Naive thymus-derived CD4-positive, alpha-beta T cell (primary cell): ENCODE measurements at places on chromosomes 4 and X. TPM values are rescaled to one million over a fixed set of nuclear protein-coding genes. Genes with fewer than 3 reads are reported as not detected.

- no peak for DNase-seq
- H3K27me3 ChIP-seq: no peaks in the 10 kb centered on the region
- H3K27ac ChIP-seq: no peak overlapping the region
- no peaks in the 10 kb centered on the region for H3K36me3 ChIP-seq
- H3K4me3 ChIP-seq: no peak overlapping the region
- H3K4me1 ChIP-seq: no peaks in the 10 kb centered on the region
Observed at GRCh38 chr4:171025343-171025742, 787.9 kb upstream of the GALNTL6 start.

GRCh38 chr4:187380181-187380581 is 615.4 kb upstream of the ZFP42 start:
- H3K4me1 ChIP-seq: no peaks in the 10 kb centered on the region
- no peak overlapping the region for H3K27ac ChIP-seq
- H3K4me3 ChIP-seq: no peak overlapping the region
- DNase-seq: no peak
- no peaks in the 10 kb centered on the region for H3K27me3 ChIP-seq
- no peaks in the 10 kb centered on the region for H3K36me3 ChIP-seq

- no peaks in the 10 kb centered on the region for H3K27me3 ChIP-seq
- no peak for DNase-seq
- H3K4me3 ChIP-seq: no peak overlapping the region
- H3K27ac ChIP-seq: no peak overlapping the region
Observed at GRCh38 chrX:68835104-68835442, 6.3 kb downstream of the EFNB1 start.

DNA sequence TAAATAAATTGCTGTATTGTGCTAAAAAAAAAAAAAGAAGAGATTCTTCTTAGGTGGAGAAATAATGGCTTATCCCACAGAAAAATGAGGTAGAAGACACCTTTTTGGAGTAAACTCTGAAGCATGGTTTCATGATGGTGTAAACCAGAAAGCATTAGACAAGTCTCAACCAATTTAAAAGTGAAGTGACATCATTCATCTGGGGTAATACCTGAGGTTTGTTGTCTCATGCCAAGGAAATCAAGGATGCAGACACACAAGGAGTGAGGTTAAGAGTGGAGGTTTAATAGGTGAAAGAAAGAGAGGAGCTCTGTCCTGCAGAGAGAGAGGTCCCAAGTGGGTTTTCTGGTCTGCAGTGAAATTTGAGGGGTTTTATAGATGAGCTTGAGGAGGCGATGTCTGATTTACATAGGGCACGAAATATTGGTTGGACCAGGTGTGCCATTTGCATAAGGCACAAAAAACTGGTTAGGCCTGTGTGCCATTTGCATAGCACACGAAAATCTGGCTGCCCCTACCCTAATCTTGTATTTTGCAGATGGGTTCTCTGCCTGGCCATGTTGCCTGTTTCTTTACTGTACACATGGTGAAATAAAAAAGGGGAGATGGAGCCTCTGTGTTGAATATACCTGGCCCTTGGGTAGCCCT is 25.0 kb upstream of the CWH43 start:
- H3K27ac ChIP-seq: no peak overlapping the region
- H3K4me3 ChIP-seq: no peak overlapping the region
- H3K36me3 ChIP-seq: no peaks in the 10 kb centered on the region

- H3K4me1 ChIP-seq: peaks cover 5% of the 10 kb centered on the region
- H3K4me3 ChIP-seq: no peak overlapping the region
- H3K27me3 ChIP-seq: no peaks in the 10 kb centered on the region
- no peaks in the 10 kb centered on the region for H3K36me3 ChIP-seq
- H3K27ac ChIP-seq: no peak overlapping the region
Observed at GRCh38 chrX:72107841-72108595, 23.7 kb downstream of the RTL5 start.

DNA sequence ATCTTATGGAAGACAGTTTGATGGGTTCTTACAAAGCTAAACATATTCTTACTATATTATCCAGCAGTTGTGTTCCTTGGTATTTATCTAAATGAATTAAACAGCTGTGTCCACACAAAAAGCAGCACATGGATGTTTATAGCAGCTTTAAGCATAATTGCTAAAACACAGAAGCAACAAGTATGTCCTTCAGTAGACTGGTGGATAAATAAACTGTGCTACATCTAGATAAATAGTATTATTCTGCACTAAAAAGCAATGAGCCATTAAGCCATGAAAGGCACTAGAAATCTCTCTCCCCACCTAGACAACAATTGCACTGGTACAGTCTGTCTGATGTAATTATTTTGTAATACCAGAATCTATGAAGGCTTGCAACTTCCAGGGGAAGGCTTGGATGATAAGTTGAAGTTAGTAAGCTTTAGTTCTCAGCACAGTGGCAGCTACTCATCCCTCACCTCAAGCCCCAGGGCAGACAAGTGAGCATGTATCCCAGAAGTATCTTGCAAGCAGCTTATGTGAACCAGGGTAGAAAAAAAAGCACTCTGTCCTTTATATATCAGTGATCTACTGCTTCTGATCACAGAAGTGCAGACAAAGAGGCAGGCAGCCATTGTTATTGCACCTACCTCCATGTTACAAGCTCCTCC is 36.9 kb downstream of the WDR17 start:
- DNase-seq: no peak
- no peak overlapping the region for H3K27ac ChIP-seq
- no peaks in the 10 kb centered on the region for H3K4me1 ChIP-seq

DNA sequence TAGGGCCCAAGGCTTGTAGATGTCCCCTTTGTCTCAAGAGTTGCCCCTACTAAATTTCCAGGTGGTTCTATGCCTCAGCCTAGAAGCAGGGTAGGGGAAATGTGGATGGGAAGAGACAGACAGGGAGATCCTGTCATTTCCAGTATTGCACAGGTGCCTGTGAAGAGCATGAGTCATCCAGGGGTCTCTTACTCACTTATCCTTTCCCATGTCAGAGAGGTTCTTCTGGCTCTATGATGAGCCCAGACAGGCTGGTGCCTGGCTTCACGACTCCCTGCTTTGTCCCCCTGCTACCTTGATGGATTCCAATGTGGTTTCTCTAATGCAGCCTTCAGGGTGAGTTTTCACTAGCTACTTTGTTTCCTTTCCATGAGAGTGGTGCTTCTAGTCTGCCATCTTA is 35.2 kb upstream of the DDX60 start:
- no peak for DNase-seq
- no peak overlapping the region for H3K4me3 ChIP-seq
- no peaks in the 10 kb centered on the region for H3K27me3 ChIP-seq
- no peak overlapping the region for H3K27ac ChIP-seq
- no peaks in the 10 kb centered on the region for H3K4me1 ChIP-seq

The CENPVL3 gene
- not detected for polyA plus RNA-seq

- H3K27ac ChIP-seq: no peak overlapping the region
- no peak overlapping the region for H3K4me3 ChIP-seq
- no peaks in the 10 kb centered on the region for H3K4me1 ChIP-seq
- H3K27me3 ChIP-seq: no peaks in the 10 kb centered on the region
Observed at GRCh38 chr4:164783976-164784375, 30.0 kb downstream of the SMIM31 start.

DNA sequence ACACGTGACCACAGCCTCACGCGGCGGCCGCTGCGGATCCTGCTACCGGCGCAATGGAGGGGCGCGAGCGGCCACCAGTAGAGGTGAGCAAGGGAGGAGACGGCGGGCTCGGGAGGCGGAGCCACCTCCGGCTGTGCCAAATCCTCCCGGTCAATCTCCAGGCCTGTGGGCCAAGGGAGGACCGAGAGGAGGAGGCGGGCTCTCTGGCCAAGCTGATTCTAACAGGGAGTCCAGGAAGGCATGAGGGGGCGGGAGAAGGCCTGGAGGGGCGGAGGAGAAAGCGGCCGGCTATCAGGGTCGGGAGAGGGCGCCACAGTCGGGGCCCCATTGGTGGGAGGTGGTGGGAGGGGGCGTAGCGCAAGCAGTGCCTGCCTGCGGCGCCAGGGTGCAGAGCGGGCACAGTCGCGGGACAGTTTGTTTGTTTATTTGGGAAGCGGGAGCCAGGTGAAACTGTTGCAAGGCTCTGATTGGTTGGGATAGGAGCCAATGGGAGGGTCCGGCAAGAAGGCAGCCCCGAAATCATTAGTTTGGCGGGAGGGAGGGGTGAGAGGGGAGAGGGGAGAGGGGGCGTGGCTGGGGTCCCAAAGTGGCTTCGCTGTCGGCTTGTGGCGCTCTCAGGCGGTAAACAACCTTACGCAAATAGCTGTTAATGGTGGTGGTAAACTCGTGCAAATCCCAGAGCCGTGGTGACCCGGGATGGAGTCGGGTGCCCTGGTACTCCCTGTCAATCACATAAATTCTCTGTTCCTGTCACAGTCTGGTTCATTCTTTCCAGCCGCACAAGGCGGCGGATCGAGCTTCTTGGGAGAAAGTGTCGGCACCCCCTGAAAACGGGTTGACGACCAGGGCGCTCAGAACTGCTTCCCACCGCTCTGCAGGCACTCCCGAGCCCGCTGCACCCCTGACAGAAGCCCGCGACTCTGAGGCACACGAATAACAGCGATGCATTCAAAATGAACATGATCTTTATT is at the start of gene IRS4:
IRS4 (minus strand) TSS at position 55 of the 971 bp plus-strand sequence.
- no peaks in the 10 kb centered on the region for H3K27me3 ChIP-seq
- no peak within 1 kb of the TSS for H3K4me3 ChIP-seq

The SGCB gene
- 4.1 TPM for polyA plus RNA-seq

DNA sequence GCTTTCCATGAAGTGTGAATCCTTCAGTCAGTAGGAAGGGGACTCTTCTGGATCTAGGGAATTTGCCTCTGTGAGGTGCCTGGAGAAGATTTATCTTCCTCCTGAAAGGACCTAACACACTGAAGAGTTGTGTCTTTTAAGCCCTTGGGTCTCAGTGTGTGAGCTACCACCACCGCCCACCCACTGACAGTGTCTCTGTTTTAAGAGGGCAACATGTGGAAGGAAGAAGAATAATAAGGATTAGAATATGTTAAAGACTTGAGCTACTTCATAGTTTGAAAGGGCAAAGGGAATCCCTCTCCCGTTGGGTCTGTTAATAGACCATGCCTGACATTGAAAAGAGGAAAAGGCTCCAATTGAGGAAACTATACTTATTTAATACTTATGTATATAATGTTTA is 64.3 kb upstream of the TLR2 start:
- no peak overlapping the region for H3K4me3 ChIP-seq
- H3K4me1 ChIP-seq: no peaks in the 10 kb centered on the region
- no peak overlapping the region for H3K27ac ChIP-seq
- no peaks in the 10 kb centered on the region for H3K27me3 ChIP-seq
- peaks cover 98% of the 10 kb centered on the region for H3K36me3 ChIP-seq
- no peak for DNase-seq

The EBP gene
- 80.6 TPM for polyA plus RNA-seq

DNA sequence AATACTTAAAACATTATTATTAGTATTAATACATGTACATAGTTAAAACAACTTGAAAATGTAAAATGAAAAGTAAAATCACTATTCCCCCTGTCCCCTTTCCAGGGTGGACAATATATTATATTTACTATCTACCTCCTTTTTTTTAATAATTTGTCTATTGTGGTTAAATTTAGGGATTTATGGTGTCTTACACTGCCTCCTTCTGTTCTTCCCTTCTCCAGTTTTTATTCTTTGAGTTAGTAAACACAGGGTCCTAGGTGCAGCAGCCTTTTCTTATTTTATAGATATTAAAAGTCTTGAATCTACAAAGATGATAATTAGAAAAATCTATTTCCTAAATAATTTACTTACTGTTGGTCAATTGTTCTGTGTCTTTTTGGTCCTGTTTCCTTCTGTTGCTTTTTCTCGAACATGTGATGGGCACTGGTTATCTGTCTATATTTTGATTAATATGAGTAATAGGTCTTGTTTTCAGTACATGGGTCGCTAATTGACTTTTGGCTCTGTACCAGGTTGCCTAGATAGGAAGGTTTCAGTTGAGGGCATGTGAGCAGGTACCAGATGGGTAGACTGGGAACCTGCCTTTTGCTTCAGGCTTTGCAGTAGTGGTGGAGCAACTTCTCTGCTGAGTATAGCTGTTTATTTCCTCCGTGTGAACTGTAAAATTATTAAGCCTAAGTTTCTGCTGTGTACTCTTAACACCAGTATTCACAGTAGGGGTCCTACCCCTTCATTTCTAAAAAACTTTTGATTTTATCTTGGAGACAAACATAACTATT is 1.1 kb downstream of the NUDT9 start:
- H3K27ac ChIP-seq: peak overlapping the region; percentile 85
- no peak for DNase-seq
- H3K4me3 ChIP-seq: peak overlapping the region; percentile 96
- H3K36me3 ChIP-seq: no peaks in the 10 kb centered on the region
- peaks cover 17% of the 10 kb centered on the region for H3K4me1 ChIP-seq

- H3K36me3 ChIP-seq: no peaks in the 10 kb centered on the region
- H3K27me3 ChIP-seq: no peaks in the 10 kb centered on the region
- H3K4me1 ChIP-seq: peaks cover 47% of the 10 kb centered on the region
- no peak overlapping the region for H3K4me3 ChIP-seq
Observed at GRCh38 chr4:108536577-108536976, 83.8 kb upstream of the RPL34 start.

- DNase-seq: no peak
- H3K4me1 ChIP-seq: no peaks in the 10 kb centered on the region
- H3K36me3 ChIP-seq: no peaks in the 10 kb centered on the region
- H3K27ac ChIP-seq: no peak overlapping the region
- no peaks in the 10 kb centered on the region for H3K27me3 ChIP-seq
- H3K4me3 ChIP-seq: no peak overlapping the region
Observed at GRCh38 chr4:188107931-188108843, 1.2 kb downstream of the TRIML2 start.

- peaks cover 4% of the 10 kb centered on the region for H3K27me3 ChIP-seq
- no peaks in the 10 kb centered on the region for H3K4me1 ChIP-seq
- H3K27ac ChIP-seq: no peak overlapping the region
- no peaks in the 10 kb centered on the region for H3K36me3 ChIP-seq
- no peak for DNase-seq
Observed at GRCh38 chr4:53575552-53575951, 15.7 kb downstream of the LNX1 start.

- H3K36me3 ChIP-seq: no peaks in the 10 kb centered on the region
- no peaks in the 10 kb centered on the region for H3K27me3 ChIP-seq
- peak overlapping the region; percentile 71 for H3K4me3 ChIP-seq
- DNase-seq: peak; percentile 65
- peak overlapping the region; percentile 75 for H3K27ac ChIP-seq
- H3K4me1 ChIP-seq: peaks cover 42% of the 10 kb centered on the region
Observed at GRCh38 chrX:150569155-150569477, 695 bp downstream of the MTM1 start.

DNA sequence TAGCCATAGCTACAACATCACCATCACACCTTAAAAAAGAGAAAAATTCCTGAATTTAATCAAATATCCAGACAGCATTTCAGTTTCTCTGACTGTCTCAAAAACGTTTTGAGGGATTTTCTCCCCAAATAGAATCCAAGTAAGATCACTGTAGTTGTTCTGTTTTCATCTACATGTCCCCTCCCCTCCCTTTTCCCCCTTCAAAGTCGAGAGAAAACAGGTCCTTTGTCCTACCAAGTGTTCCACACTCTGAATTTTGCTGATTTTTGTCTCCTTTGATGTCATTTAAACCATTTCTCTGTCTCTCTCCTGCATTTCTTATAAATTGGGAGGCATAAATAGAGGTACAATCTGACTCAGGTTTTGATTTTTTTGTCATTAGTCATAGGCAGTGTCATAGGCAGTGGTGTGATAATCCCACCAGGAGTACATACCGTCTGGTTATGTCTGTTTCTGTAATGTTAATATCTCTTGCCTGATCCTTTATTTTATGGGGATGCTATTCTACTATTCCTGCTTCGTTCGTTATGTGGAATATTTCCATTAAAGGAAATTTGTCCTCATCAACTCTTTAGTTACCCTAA is 348.6 kb downstream of the PTTG2 start:
- H3K36me3 ChIP-seq: no peaks in the 10 kb centered on the region
- no peak for DNase-seq
- no peak overlapping the region for H3K4me3 ChIP-seq
- no peaks in the 10 kb centered on the region for H3K27me3 ChIP-seq
- H3K27ac ChIP-seq: no peak overlapping the region

GRCh38 chrX:368811-369562 is 17.7 kb downstream of the PPP2R3B start:
- H3K27ac ChIP-seq: no peak overlapping the region
- no peaks in the 10 kb centered on the region for H3K36me3 ChIP-seq
- H3K4me1 ChIP-seq: no peaks in the 10 kb centered on the region
- DNase-seq: no peak
